ENCODE measurements at places on chromosomes 13 and 19. TPM values are rescaled to one million over a fixed set of nuclear protein-coding genes. Genes with fewer than 3 reads are reported as not detected.

GRCh38 chr19:39676004-39676403 is 20.3 kb downstream of the LGALS16 start:
- DNase-seq: no peak

Gene TMEM272
- total RNA-seq: 0.62 TPM

Gene OSCAR
- total RNA-seq: not detected

GRCh38 chr13:109687559-109688448 is 98.6 kb downstream of the IRS2 start:
- DNase-seq: no peak

GRCh38 chr19:45293682-45294081 is 29.0 kb downstream of the CKM start:
- no peak for DNase-seq

DNA sequence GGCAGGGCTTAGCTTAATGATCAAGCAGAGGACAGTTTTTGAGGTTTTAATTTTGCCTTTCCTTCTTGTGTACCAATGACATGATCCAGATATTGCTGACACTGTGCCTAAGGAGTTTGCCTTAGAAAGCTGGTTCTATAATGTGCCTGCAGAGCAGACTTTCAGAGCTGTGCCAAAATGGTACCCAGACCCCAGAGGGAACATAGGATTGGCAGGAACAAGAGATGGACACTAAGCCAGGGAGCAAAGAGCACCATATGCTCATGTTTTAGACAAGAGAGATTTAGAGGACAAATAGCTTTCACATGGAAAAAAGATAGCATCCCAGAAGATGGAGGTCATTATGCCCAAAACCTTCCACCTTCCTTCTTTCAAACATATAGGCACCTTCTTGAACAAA is 1241.5 kb upstream of the SPRY2 start:
- DNase-seq: no peak

GRCh38 chr19:18286973-18287635 is 5.7 kb upstream of the JUND start:
- no peak for DNase-seq

Gene NCLN
- 20.0 TPM for total RNA-seq

DNA sequence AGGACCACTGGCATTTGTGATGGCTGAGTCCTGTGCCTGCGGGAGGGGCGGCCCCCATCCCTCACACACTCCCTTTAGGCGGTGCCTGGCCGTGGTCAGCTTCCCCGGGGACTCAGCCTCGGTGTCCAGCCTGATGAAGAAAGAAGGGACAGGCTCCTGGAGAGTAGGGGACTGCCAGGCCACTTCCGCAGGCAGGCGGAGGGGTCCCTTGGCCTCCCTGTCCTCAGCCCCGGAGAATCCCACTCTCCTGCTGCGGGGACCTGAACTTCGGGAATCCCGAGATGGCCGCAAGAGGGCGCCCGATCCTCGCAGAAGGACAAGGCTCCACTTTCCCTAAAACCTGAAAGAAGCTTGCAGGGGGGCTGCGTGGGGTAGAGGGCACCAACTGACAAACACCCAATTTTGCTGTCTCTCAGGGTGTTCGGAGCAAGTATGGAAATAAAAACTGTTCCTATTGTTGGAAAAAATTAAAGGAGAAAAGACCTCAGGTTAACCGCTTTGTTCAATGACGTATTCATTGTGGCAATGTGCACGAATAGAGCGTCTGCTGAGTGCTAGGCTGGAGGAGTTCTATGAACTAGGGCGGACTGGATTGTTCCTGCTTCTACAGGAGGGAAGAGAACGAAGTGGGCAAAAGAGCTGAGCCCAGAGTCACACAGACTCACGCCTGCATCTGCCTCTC is 297.3 kb downstream of the ZNF536 start:
- DNase-seq: peak; percentile 30

- DNase-seq: no peak
Measured at GRCh38 chr13:109212650-109213049, 573.7 kb downstream of the IRS2 start.

Gene POU4F1
- 0.74 TPM for total RNA-seq

- DNase-seq: no peak
Measured at GRCh38 chr13:84362777-84363176, 480.5 kb upstream of the SLITRK1 start.

Gene CEACAM7
- total RNA-seq: not detected

DNA sequence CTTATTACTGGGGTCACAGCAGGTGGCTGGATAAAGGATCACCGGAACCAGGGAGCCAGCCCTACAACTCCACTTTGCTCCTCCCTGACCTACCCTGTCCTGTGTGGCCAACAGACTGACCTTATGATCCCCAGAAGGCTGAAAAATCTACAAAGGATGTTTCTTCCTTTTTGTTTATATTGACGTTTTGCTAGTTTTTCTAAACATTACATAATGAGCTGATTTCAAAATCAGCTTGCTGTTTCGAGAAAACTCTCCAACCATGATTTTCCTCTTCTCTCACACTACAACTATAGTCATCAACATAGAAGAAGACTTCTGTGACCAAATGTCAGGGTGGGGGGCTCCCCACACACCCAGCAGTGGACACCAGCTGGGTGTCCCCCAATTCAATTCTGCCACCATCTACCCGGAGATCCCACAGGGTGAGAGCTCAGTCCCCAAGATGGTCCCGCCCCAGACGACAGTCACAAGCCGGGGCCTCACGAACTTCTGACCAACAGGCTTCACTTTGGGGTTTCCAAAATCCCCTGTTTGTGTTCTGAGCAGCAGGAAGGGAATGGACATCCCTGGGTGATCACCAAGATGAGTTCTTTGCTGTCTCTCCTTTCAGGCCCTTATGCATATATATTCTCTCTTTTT is 35.0 kb downstream of the ZNF536 start:
- DNase-seq: no peak

Gene RGL3
- total RNA-seq: 1.2 TPM

GRCh38 chr13:50409220-50409619 is 394.0 kb downstream of the KCNRG start:
- DNase-seq: no peak

Gene ZNF226
- 19.2 TPM for total RNA-seq

DNA sequence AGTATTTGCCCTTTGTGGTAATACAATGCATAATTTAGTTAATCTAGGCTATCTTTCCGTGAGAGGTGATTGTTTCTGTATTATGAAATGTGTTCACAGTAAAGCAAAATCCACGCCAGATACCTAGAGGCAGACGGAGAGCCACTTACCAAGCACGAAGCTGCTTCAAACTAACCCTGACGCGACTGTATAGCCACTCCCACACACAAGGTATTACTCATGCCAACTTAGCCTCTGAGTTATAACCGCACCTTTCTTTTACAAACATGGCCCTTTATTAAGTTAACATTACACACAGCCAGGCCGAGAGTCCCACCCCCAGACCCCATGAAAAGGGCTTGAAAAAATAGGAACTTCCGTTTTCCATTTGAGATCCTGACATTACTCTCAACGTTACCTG is 185.7 kb downstream of the ABCC4 start:
- DNase-seq: no peak

- DNase-seq: no peak
Measured at GRCh38 chr13:45333977-45334922, 6.7 kb downstream of the TPT1 start.

DNA sequence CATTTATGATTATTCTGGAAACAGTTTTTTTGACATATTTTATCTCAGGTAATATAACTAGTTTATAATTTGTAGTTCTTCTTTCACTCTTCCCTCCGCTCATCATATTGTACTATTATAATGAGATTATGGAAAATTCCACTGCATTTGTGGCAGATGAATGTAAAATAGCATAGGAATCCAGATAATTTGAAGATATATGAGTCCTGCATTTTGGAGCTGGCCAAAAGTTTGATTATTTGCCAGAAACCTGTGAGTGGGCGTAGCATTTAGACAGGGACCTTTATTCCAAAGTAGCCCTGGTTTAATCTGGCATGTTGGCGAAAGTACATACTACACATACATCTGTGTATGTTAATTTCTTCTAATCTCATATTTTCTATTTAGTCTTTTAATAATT is 65.2 kb downstream of the FNDC3A start:
- DNase-seq: no peak

GRCh38 chr13:77335543-77335942 is 8.6 kb upstream of the MYCBP2 start:
- DNase-seq: no peak

Gene TINCR
- total RNA-seq: 0.33 TPM

DNA sequence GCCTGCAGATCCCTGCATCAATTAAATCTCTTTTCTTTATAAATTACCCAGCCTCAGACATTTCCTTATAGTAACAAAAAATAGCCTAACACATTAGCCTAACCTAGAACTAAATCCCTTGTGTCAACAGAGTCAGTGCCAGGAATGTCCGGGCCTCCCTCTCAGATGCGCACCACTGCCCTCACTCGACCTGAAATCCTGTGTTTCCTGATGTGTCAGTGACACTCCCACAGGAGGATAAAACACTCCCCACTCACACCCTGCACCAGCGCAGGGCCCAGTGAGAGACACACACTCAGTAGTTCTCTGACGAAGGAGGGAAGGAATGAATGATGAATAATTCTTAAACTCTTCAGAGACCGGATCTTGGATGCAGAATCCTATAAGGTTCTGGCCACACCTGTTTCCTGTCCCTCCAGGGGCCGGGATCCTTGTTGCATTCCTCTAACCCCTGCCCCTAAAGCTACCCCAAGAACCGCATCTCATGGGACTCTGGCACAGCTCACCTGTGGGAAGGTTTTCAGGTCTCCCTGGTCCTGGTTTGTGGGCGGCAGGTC is 3.1 kb downstream of the CEACAM3 start:
- DNase-seq: peak; percentile 11

- peak; percentile 59 for DNase-seq
Measured at GRCh38 chr19:41426952-41427646, at the start of gene B3GNT8. B3GNT8 (minus strand) TSS chr19:41427374; CDS start chr19:41426778, 596 bp downstream.

- DNase-seq: peak; percentile 48
Measured at GRCh38 chr13:24502533-24503378, 9.8 kb downstream of the PARP4 start.

GRCh38 chr19:38846097-38846496 is 3.7 kb downstream of the HNRNPL start:
- no peak for DNase-seq

DNA sequence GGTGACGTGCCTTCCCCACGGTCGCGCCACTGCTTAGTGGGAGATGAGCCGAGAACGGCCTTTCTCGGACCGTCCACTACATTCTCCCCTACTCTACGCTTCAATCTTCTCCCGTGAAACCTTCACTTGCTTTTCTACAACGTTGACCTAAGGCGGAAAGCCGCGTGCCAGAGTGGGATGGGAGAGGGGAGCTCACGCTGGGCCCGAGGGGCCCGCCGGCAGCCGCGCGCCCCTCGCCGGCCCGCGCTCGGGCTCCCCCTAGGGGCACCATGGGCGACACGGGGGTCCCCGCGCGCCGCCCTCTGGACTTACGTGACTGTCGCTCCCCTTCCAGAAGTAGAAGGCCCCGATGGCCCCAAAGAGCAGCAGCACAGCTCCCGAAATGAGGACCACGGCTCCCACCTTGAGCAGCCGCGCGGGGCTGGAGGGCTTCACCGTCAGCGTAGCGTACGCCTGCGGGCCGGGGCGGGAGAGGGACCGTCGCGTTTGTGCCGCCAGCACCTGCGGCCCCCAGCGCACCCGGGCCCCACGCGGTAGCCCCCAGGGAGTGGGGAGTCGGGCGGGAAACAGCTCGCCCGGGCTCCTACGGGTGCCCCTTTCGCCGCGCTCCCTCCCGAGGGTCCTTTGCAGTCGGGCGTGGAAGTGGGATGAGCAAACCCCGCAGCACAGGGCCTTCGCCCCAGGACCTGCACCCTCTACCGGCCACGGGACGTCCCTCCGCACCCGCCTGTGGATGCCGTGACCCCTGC is 727 bp downstream of the CNMD start:
- DNase-seq: no peak

Gene FXYD1
- total RNA-seq: not detected

Gene EDNRB
- total RNA-seq: not detected

GRCh38 chr19:8238251-8238650 is 29.1 kb downstream of the CERS4 start:
- no peak for DNase-seq

Gene FREM2
- not detected for total RNA-seq

GRCh38 chr19:10648360-10648759 is 5.8 kb upstream of the ILF3 start:
- DNase-seq: no peak

Gene IGFL2
- total RNA-seq: not detected

Measured in HepG2 (cell line).